ENCODE measurements at places on chromosomes 11 and 22. TPM values are rescaled to one million over a fixed set of nuclear protein-coding genes. Genes with fewer than 3 reads are reported as not detected.

- no peak for DNase-seq
These were observed 38.6 kb upstream of the CARS1 start for GRCh38 chr11:3095712-3096361.

DNA sequence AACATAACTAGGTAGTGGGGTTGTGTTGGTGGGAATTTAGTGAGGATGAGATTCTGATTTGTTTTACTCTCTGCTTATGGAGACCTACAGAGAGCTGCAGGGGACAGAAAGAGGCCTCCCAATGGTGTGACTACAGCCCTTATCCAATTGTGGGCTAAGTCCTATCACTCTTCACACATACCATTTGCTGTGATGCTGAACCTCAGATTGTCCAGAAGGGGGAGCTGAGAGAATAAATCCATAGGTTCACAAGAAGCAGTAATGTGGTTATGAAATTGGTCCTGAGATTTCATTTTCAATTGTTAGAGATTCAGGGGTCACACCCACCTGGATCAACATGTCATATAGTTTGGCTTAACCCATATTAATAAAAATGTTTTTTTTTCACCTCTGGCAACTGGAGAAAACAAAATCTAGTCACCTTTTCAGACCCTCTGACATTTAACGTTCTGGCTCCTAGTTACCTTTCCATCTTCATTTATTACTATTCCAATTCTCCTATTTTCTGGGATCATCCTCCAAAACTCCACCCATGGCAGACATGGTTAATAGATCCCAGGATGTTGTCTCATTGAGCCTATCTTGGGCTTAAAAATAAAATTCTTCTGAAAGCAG lies 53.3 kb upstream of the PTPN5 start:
- no peak for DNase-seq

The KRTAP5-10 gene
- not detected for total RNA-seq

The SMIM35 gene
- total RNA-seq: not detected

The JAML gene
- total RNA-seq: 83.3 TPM

The ACTN3 gene
- total RNA-seq: not detected

- no peak for DNase-seq
These were observed 100.3 kb upstream of the PITPNB start for GRCh38 chr22:28019360-28019759.

The OR52H1 gene
- total RNA-seq: not detected

The KRTAP5-1 gene
- not detected for total RNA-seq

GRCh38 chr11:128728767-128729587 lies 35.1 kb downstream of the FLI1 start:
- DNase-seq: no peak

- no peak for DNase-seq
These were observed 1001.0 kb upstream of the TENM4 start for GRCh38 chr11:80441821-80442220.

The MIOX gene
- not detected for total RNA-seq

DNA sequence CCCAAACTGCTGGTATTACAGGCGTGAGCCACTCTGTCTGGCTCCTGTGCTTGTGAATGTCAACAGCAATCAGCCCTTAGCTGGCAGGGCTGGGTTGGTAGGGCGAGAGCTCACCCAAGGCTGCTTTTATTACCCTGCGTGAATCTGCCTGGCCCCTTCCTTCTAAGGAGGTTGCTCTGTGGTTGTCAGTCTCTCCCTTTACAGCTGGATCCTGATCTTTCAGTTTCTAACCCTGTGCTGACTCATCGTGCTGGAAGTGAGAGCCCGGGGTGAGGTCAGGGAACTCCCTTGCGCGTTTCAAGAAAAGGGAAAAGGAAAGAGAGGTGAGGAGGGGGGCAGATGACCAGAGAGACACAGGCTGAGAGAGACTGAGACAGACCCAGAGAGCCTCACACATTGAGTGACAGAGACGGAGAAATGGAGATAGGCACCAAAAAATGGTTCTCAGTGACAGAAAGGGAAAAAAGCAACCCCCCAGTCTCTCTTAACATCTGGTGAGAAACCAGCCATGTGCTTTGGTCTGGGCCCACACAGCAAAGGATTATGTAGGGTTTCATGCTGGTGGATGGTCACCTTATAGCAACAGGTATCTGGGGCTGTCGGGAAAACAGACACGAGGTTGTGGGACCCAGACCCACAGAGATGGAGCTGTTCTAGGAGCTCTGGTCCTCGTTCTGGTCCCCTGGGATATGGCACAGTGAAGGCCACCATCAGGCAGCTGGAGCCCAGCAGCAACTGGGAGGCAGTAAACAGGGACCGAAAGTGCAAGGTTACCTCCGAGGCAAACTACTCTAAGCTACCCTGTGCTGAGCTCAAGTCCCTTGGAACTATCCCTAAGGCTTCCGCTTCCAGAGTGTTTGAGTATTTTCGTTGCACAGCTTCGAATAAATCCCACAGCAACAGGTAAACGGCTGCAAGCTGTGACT lies 2.5 kb downstream of the TCN2 start:
- peak; percentile 76 for DNase-seq

The TYR gene
- not detected for total RNA-seq

The P2RX6 gene
- not detected for total RNA-seq

GRCh38 chr11:24585192-24585591 lies 88.3 kb downstream of the LUZP2 start:
- no peak for DNase-seq

GRCh38 chr11:126355926-126356897 lies 726 bp downstream of the ST3GAL4 start:
- no peak for DNase-seq

DNA sequence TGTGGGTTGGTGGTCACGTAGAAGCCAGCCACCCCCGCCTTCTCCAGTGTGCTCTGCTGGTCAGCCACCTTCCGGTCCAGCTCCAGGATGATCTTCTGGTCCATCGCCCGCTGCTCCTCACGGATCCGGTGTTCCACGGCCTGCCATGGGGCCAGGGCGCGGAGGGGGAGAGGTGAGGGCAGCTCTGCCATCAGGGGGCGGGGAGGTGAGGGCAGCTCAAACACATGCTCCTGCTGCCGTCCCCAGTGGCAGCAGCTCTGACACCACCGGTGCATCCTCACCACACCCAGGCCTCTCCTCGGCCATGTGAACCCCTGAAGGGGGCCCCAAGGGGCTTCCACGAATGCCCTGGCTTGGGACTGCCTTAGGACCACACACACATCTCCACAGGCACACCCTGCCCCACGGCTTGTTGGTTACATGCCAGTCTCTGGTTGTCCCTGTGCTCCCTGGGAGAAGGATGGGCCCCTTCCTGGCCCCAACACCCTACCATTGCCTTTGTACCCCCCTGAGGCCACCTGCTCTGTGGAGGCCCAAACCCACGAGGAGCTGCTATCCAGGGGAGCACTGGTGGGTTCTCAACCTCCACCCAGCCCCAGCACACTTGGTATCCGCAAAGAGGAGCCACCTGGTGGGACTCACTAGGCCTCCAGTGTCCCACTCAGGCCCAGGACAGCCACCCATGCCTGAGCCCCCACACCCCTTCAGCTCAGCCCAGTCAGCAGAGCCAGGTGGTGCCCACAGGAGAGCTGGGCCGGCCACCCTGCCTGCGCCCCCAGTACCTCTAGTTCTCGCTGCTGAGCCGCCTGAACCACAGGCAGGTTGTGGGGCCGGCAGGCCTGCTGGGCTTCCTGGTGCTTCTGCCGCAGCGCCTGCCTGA lies 4.3 kb downstream of the DGCR6L start:
- DNase-seq: no peak

The FZD4 gene
- total RNA-seq: 7.9 TPM

DNA sequence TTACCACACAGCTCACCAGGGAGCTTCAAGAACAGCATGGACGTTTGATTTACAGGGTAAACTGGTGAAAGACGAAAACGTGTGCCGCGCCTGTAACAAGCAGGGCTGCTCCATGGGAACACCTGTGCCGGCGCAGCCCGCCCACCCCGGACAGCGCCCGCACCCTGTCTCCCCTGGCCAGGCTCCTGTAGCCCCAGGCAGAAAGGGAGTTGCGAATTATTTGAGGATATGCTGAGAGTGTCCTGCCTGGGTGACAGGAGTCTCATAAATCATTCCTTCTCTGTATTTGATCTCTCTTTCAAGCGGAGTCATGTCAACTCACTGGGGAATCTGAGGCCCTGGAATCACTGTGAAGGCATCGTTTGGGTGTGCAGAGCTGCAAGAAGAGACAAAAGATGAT lies 804.3 kb downstream of the OPCML start:
- DNase-seq: no peak

The LSP1 gene
- total RNA-seq: 16.8 TPM

GRCh38 chr11:45423036-45423435 lies 136.9 kb upstream of the SYT13 start:
- no peak for DNase-seq

DNA sequence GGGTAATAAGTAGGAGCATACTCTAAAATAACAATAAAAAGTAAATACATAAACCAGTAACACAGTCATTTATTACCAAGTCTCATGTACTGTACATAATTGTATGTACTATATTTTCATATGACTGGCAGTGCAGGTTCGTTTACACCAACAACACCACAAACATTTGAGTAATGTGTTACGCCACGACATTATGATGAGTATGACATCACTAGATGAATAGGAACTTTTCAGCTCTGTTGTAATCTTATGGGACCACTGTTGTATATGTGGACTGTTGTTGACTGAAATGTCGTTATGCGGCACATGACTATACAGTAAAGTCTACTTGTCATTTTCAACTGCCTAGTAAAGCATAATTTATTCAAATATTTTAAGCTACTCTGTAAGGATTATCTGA lies 18.6 kb downstream of the KIF18A start:
- no peak for DNase-seq

The ART1 gene
- not detected for total RNA-seq

The KCNK7 gene
- total RNA-seq: not detected

- DNase-seq: no peak
These were observed 157.4 kb downstream of the COMMD9 start for GRCh38 chr11:36131721-36132397.

DNA sequence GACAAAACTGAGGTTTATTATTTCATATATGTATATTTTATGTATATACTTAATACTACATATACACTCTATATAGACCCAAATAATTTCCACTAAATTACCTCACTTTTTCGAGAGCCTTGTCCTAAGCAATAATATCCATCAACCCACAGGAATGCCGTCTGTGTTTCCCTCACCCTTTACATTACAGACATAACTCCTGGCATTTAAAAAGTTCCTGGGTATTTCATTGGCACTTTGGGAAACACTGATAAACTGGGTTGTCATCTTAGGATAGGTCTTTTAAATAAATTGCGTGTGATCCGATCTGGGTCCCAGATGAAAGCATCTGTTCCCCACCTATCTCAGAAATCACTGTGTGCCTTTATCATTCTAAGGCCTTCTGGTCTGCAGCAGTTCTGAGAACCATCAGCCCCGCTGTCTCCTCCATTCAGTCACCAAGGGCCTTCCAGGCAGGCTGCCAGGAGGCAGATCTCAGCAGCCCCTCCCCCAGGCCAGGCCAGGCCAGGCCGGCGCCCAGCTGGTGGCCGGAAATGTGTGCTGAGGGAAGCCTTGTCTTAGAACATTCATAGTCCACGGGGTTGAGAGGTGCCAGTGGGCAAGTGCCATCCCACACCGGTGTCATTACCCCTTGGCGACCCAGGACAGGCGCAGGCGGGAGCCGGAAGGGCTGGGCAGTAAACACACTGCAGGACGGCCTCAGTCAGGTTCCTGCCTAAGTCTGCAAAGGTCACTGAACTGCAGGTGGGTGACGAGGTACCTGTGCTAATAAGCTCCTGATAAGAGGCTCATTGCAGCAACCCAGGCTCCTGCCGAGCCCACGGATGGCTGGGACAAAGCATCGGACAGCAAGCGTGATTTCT lies 3.3 kb downstream of the FGF19 start:
- peak; percentile 82 for DNase-seq

The CARNS1 gene
- 0.54 TPM for total RNA-seq

DNA sequence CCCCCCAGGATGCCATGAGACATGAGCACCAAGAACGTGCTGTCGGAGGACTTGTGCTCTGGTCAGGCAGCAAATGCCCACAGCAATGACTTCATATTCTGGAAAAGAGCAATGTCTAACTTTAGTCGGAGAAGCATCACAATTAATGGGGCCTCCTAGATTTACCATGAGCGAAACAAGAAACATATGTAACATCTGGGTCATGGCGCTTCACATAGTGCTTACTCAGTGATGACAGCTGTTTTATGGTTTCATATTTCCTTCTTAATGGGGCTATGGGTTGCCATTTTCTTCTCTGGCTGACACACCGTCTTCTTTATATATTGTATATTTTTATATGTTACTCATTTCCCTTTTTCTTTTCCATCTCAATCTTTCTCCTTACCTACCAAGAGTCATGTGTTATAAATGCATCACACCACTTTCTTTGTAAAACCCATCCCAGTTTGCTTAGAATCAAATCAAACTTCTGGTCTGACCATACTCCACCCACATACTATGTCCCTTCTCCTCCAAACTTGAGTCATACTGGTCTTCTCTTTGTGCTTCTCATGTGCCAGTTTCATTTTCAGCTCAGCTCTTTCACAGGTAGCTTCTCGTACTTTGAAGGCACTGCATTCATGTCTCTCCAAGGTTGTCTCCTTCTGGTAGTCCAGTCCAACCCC lies 9.4 kb upstream of the CASP12 start:
- no peak for DNase-seq

- no peak for DNase-seq
These were observed 59.3 kb downstream of the CD82 start for GRCh38 chr11:44624761-44625221.

- DNase-seq: no peak
These were observed 78.4 kb downstream of the XRRA1 start for GRCh38 chr11:74870485-74870884.

DNA sequence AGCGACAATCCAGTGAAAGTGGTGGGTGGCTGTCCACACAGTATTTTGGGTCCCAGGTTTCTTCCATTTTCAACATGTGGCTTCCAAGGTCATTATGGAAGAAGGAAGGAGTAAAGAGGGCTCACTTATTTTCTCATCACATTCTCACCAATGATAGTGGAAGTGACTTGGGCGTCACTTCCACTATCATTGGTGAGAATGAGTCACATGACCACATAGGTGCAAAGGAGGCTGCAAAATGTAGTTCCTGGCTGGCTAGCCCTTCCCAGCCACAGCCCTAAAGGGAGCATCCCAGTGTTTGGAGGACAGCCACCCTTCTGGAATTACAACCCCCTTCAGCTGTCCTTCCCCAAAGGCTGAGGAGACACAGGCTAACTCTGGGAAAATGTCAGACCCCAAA lies 95.6 kb downstream of the TSPAN18 start:
- no peak for DNase-seq

- DNase-seq: no peak
These were observed 1526.3 kb downstream of the BRD1 start for GRCh38 chr22:48301421-48301820.

- peak; percentile 76 for DNase-seq
These were observed 3.4 kb downstream of the CCND1 start for GRCh38 chr11:69644071-69644961.

GRCh38 chr11:129354691-129355090 lies 21.0 kb upstream of the BARX2 start:
- no peak for DNase-seq

DNA sequence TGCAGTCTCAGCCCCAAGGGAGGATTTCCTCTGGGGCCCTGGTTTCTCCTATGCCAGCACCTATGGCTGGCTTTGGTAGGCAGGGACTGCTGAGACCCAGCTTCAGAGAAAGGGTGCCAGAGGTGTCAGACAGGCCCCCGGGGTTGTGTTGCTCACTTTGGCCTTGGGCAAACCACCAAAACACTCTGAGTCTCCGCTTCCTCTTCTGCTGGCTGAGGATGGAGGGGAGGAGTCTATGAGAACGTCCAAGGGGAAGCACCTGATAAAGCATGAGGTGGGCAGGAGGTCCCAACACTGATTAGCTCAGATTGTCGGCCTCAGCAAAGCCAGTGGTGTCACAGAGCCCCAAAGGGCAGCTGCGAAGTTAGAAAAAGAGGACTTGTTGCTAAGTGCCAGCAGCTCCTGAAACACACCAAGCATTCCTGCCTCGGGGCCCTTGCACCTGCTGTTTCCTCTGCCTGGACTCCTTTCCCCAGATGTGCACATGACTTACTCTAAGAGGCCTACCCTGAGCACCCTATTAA lies 10.5 kb downstream of the SMTNL1 start:
- DNase-seq: peak; percentile 60
